A549 treated with GW870086 at 1 μM for 4 hours (cell line): ENCODE measurements at places on chromosomes 3 and 15. TPM values are rescaled to one million over a fixed set of nuclear protein-coding genes. Genes with fewer than 3 reads are reported as not detected.

LRRC3B gene
- not detected in 5 replicates for total RNA-seq

TMEM212 gene
- total RNA-seq, result not detected in 5 replicates

SEMA5B gene
- total RNA-seq, result 0.09 to 0.39 TPM (median 0.26 TPM) in 5 replicates

CTXN2 gene
- total RNA-seq, result 0.05 TPM in 1 of 5 replicates, not detected in the others

GOLGB1 gene
- 14.8 to 16.8 TPM (median 16.0 TPM) in 5 replicates for total RNA-seq

RETNLB gene
- not detected in 5 replicates for total RNA-seq

SLITRK3 gene
- total RNA-seq, result not detected in 5 replicates

P2RY1 gene
- total RNA-seq, result 0.43 to 0.60 TPM (median 0.50 TPM) in 5 replicates

TBL1XR1 gene
- 13.1 to 19.6 TPM (median 16.1 TPM) in 5 replicates for total RNA-seq

TTLL13 gene
- 0.17 to 0.51 TPM (median 0.24 TPM) in 4 of 5 replicates, not detected in the other for total RNA-seq

ZNF80 gene
- total RNA-seq, result not detected in 5 replicates

CTXND1 gene
- 0.01 to 0.02 TPM (median 0.02 TPM) in 3 of 5 replicates, not detected in the others for total RNA-seq

PLSCR5 gene
- total RNA-seq, result not detected in 5 replicates

AMIGO3 gene
- 0.52 to 1.8 TPM (median 0.64 TPM) in 5 replicates for total RNA-seq

TGM5 gene
- not detected in 5 replicates for total RNA-seq

LMAN1L gene
- total RNA-seq, result not detected in 5 replicates

RHCG gene
- total RNA-seq, result 40.7 to 52.9 TPM (median 46.6 TPM) in 5 replicates

NUDT16 gene
- total RNA-seq, result 5.8 to 7.4 TPM (median 7.2 TPM) in 5 replicates

VIPR1 gene
- total RNA-seq, result 0.31 to 0.94 TPM (median 0.65 TPM) in 5 replicates

FSD2 gene
- total RNA-seq, result not detected in 5 replicates

KNL1 gene
- 4.2 to 8.1 TPM (median 6.9 TPM) in 5 replicates for total RNA-seq
